ENCODE measurements at places on chromosomes 7 and 10.

GRCh38 chr7:106283501-106283830 is 1.3 kb downstream of the NAMPT start:
- DNase-seq: no peak
- peak overlapping the region; percentile 96 for H3K4me3 ChIP-seq
- H3K27me3 ChIP-seq: no peaks in the 10 kb centered on the region
- peaks cover 28% of the 10 kb centered on the region for H3K4me1 ChIP-seq

DNA sequence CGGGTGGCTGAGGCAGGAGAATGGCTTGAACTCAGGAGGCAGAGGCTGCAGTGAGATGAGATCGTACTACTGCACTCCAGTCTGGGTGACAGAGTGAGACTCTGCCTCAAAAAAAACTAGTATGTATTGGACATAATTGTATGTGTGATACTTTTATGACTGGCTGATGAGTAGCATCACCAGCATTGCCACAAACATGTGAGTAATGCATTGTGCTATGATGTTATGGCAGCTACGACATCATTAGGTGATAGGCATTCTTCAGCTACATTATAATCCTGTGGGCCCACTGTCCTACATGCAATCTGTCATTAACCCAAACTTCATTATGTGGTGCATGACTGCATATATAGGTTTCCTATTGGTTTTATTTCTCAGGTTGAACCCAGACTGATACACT is 352.4 kb downstream of the GALNT17 start:
- no peaks in the 10 kb centered on the region for H3K36me3 ChIP-seq
- H3K4me1 ChIP-seq: no peaks in the 10 kb centered on the region
- no peak for DNase-seq
- no peak overlapping the region for H3K4me3 ChIP-seq
- H3K27me3 ChIP-seq: no peaks in the 10 kb centered on the region

- no peak overlapping the region for H3K27ac ChIP-seq
- H3K27me3 ChIP-seq: no peaks in the 10 kb centered on the region
- H3K4me3 ChIP-seq: no peak overlapping the region
- no peaks in the 10 kb centered on the region for H3K4me1 ChIP-seq
- H3K36me3 ChIP-seq: no peaks in the 10 kb centered on the region
Measured at GRCh38 chr7:46319841-46320240, 398.8 kb upstream of the IGFBP3 start.

DNA sequence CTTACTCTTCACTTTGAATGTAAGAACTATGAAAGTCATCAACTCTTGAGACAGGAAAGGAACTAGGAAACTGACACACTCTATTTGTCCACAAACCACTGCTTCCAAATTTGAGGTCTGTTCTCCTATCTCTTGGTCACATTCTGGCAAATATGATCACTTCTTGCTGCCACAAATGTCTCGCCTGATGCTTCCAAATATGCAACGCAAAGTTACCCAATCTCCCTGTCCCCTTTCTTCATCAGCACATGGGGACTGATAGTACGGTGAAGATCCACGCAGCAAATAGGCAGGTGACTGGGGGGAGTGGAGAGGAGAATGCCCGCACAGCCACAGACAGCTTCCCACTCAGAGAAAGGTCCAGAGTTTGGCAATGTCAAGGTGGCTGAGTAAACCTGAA is 92.6 kb upstream of the TCF7L2 start:
- peaks cover 8% of the 10 kb centered on the region for H3K27me3 ChIP-seq
- no peak overlapping the region for H3K4me3 ChIP-seq
- no peaks in the 10 kb centered on the region for H3K4me1 ChIP-seq
- H3K27ac ChIP-seq: no peak overlapping the region
- H3K36me3 ChIP-seq: peaks cover 8% of the 10 kb centered on the region

DNA sequence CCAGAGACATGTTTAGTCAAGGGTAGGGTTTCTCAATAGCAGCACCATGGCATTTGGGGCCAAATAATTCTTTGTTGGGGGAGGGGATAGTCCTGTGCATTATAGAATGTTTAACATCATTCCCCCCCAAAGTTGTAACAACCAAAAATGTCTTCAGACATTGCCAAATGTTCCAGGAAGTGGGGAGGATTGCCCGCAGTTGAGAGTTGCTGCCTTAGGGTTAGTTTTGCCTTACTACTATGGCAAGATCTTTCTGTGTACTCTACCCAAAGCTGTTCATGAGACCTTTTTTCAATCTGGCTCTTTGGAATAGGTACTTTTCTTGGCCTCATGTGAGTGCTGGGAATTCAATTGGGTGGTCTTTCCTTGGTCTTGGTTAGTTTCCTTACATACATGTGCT is 34.1 kb downstream of the SAMD8 start:
- H3K27me3 ChIP-seq: no peaks in the 10 kb centered on the region
- H3K27ac ChIP-seq: peak overlapping the region; percentile 55
- peaks cover 8% of the 10 kb centered on the region for H3K36me3 ChIP-seq
- H3K4me3 ChIP-seq: no peak overlapping the region
- peaks cover 28% of the 10 kb centered on the region for H3K4me1 ChIP-seq

GRCh38 chr10:64115471-64115870 is 594.3 kb downstream of the REEP3 start:
- no peak overlapping the region for H3K27ac ChIP-seq
- peaks cover 3% of the 10 kb centered on the region for H3K4me1 ChIP-seq
- DNase-seq: no peak
- no peak overlapping the region for H3K4me3 ChIP-seq
- peaks cover 6% of the 10 kb centered on the region for H3K27me3 ChIP-seq
- H3K36me3 ChIP-seq: no peaks in the 10 kb centered on the region

GRCh38 chr10:47088656-47089354 is 177.6 kb downstream of the PTPN20 start:
- H3K27me3 ChIP-seq: peaks cover 3% of the 10 kb centered on the region
- H3K4me3 ChIP-seq: no peak overlapping the region
- H3K36me3 ChIP-seq: no peaks in the 10 kb centered on the region
- no peak overlapping the region for H3K27ac ChIP-seq
- no peak for DNase-seq
- H3K4me1 ChIP-seq: no peaks in the 10 kb centered on the region

DNA sequence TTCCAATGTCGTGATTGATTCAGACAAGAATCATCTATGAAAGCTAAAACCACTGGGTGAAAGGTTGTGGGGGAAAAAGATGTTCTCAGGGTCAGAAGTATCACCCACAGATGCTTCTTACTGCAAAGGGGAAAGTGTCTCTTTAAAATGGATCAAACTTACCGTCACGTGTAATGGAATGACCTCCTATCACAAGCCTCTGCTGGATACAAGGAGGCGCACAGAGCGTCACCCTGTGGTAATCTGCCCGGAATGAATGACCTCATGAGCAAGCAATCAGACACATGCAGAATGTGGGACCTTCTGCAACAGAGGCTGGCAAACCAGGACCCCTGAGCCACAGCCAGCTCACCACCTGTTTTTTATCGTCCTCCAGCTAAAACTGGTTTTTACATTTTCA is 33.0 kb downstream of the WIPF3 start:
- H3K4me1 ChIP-seq: no peaks in the 10 kb centered on the region
- H3K27ac ChIP-seq: no peak overlapping the region
- H3K27me3 ChIP-seq: peaks cover 10% of the 10 kb centered on the region
- no peak for DNase-seq
- H3K4me3 ChIP-seq: no peak overlapping the region

DNA sequence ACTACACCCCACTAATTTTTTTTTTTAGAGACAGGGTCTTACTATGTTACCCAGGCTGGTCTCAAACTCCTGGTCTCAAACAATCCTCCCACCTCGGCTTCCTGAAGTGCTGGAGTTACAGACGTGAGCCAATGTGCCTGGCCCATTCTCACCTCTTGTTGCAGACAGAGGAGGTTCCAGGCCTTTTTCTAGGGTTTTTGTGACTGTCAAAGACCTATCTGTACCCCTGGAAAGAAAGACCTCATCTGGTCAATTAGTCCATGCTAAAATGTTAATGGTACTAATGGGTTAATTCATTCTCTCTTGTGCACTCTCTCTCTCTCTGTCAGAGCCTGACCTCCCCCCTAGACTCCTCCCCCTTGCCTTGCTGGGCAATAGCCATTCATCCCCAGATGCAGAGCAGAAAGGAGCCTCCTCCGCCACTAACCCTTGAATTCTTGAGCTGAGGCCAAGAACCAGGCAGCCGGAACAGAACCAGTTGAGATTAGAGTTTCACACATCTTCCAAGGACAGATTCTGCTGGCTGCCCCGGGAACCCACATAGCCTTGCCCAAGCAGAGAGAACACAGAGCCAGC is 209.7 kb downstream of the SKIDA1 start:
- peaks cover 6% of the 10 kb centered on the region for H3K27me3 ChIP-seq
- no peaks in the 10 kb centered on the region for H3K4me1 ChIP-seq
- no peak overlapping the region for H3K4me3 ChIP-seq

- no peak overlapping the region for H3K27ac ChIP-seq
- DNase-seq: no peak
- H3K27me3 ChIP-seq: no peaks in the 10 kb centered on the region
- H3K36me3 ChIP-seq: peaks cover 16% of the 10 kb centered on the region
- no peak overlapping the region for H3K4me3 ChIP-seq
- H3K4me1 ChIP-seq: no peaks in the 10 kb centered on the region
Measured at GRCh38 chr7:133702960-133703359, 424.2 kb upstream of the LRGUK start.

DNA sequence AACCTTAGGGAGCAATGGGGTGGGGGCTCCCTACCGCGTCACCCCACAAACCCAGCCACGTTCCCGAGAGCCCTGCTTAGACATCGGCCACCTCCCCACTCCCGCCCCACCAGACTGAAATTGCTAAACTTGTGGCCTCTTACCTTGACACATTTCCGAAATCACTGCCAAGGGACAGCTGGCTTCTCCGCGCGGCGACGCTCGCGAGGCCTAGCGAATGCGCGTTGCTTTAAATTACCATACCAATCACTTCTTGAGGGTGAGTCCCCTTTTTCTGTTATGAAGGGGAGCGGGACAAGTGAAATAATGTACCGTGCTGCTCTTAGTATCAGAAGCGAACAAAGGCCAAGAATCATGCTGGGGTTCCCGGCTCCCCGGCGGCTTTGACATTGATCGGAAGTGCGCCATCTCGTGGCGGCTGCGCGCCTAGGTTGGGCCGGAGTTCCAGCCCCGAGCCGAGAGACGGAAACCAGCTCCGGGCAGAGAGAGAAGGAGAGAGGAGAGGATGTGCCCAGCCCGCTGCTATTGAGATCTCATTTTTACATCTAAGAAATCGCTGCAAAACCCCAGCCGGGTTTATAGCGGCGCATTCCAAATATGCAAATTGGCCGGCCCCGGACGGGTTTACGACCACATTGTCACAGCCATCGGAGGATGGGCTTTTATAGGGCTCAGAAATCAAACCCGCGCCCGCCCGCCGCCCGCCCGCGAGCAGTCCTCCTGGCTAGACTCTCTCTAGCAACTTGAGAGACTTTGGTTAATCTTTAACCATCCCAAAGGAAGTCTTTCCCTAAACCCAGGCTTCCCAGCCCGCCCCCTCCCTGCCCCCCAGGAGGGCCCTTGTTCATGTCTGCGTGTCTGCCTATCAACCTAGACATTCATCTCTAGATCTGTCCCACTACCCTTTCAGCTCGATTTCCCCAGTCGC is 5.3 kb downstream of the HOXA11 start:
- H3K4me1 ChIP-seq: peaks cover 6% of the 10 kb centered on the region
- no peaks in the 10 kb centered on the region for H3K36me3 ChIP-seq
- H3K27ac ChIP-seq: no peak overlapping the region

DNA sequence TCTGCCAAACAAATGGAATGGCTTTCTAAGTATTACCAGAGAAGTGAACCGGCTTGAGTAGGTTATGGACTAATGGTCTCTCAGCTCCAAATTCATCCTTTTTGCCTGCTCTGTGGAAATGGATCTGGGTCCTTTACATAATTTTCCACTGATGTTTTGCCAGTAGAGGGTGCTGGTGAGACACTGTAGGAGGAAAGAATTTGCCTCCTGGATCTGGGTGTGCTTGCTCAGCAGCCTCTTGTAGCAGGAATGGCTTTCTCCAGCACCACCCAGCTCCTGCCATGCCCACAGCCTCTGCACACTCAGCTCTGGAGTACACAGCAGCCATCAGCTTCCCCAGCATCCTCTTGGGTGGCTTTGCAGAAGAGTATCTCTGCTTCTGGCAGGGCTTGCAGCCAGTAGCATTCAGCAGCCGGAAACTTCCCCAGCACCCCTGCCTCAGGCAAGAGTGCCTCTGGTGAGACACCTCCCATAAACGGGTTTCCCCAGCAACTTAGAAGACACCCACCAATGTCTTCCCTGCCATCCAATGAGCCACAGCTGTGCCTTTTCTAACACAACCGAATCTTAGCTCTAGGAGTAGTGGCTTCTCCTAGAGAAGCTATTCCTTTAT is 235.0 kb upstream of the PLPP4 start:
- H3K36me3 ChIP-seq: no peaks in the 10 kb centered on the region
- DNase-seq: no peak
- no peak overlapping the region for H3K4me3 ChIP-seq
- no peaks in the 10 kb centered on the region for H3K4me1 ChIP-seq

GRCh38 chr10:88172159-88172558 is 308.7 kb downstream of the PTEN start:
- H3K27ac ChIP-seq: no peak overlapping the region

DNA sequence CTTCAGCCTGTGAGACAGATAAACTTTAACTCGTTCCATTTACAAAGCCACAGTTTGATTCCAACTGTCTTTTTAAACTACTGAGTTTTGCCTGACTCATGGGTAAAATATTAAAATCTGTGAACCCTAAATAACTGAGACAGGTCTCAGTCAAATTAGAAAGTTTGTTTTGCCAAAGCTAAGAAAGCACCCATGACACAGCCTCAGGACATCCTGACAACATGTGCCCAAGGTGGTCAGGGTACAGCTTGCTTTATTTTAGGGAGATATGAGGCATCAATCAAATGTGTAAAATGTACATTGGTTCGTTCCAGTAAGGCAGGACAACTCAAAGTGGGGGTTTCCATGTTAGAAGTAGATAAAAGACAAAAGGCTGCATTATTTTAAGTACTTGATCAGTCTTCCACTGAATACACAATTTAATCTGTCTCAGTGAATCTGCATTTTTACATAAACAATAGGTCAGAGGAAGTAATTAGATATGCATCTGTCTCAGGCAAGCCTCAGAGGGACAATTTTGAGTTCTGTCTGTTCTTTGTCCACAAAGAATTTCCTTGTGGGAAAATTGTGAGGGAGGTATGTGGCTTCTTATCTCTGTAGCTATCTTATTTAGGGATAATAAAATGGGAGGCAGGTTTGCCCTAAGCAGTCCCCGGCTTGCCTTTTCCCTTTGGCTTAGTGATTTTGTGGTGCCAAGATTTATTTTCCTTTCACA is 11.0 kb upstream of the PIP start:
- peaks cover 5% of the 10 kb centered on the region for H3K36me3 ChIP-seq
- H3K27me3 ChIP-seq: no peaks in the 10 kb centered on the region
- H3K4me3 ChIP-seq: no peak overlapping the region
- DNase-seq: no peak
- H3K4me1 ChIP-seq: peaks cover 16% of the 10 kb centered on the region
- H3K27ac ChIP-seq: no peak overlapping the region

- no peak overlapping the region for H3K27ac ChIP-seq
- peaks cover 9% of the 10 kb centered on the region for H3K4me1 ChIP-seq
- DNase-seq: no peak
- H3K4me3 ChIP-seq: no peak overlapping the region
Measured at GRCh38 chr7:122148081-122148480, 4.0 kb upstream of the AASS start.

GRCh38 chr7:21327422-21328409 is 100.2 kb upstream of the SP4 start:
- H3K4me3 ChIP-seq: no peak overlapping the region
- no peak for DNase-seq
- H3K36me3 ChIP-seq: peaks cover 2% of the 10 kb centered on the region
- H3K4me1 ChIP-seq: no peaks in the 10 kb centered on the region

All from memory B cell (primary cell).